ENCODE measurements at places on chromosomes 2 and 18.

DNA sequence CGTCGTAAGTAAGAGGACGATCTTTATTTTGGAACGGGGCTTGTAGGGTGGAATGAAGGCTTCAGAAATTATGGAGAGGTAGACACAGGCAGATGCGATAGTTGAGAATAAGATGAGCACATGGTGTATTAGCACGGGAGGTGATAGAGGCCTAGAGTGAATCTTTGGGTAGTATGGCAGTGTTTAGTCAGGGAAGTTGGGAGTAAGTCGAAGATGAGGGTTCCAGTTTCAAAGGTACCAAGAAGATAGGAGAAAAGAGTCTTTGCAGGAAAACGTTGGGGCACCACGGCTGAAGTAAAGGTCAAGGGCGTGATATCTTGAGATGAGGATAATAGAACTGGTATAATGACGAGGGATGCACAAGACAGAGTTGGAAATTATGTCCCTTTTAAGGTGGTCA, 654 bp downstream of the PIK3C3 start:
- no peak for DNase-seq

DNA sequence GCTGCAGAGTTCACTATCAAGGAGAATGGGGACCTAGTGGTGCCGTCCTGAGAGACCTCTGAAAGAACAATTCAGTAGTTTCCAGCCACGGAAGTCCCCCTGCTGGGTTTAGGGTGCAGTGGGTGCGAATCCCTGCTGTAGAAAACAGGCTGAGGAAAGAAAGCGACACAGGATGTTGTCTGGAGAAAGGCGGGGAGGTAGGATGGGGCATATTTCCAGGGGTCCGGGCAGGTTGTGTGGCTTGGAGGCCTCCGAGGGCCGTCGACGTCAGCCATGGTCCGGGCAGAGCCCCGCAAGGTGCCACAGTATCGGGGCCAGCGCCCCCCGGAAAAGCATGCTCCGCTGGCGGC, 807 bp upstream of the CREB1 start:
- no peak for DNase-seq

DNA sequence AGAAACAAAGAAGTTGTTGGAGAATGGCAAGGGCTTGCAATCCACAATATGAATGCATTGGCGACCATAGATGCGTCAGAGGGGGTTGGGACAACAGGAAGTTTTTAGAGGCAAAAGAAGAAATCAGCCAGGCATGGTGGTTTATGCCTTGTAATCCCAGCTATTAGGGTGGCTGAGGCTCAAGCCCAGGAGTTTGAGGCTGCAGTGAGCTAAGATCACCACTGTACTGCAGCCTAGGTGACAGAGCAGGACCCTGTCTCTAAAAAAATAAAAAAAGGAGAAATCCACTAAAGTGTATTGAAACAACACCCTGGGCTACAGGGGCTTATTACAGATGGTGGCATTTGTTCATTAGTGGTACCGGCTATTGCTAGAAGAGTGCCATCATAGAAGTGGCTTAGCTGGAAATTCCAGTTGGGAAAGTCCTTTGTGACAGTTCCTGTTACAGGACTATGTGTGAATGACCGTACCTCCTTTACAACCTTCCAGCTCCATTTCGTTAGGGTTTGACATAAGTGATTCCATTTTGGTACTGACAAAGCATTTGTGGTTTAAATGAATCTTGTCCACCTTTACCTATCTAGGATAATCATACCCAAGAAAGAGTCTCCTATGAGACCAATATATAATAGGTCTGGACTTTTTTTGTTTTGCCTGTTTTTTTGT, 10.7 kb upstream of the WDSUB1 start:
- no peak for DNase-seq

GRCh38 chr18:49161627-49162026, 210.9 kb upstream of the SMAD7 start:
- no peak for DNase-seq

DNA sequence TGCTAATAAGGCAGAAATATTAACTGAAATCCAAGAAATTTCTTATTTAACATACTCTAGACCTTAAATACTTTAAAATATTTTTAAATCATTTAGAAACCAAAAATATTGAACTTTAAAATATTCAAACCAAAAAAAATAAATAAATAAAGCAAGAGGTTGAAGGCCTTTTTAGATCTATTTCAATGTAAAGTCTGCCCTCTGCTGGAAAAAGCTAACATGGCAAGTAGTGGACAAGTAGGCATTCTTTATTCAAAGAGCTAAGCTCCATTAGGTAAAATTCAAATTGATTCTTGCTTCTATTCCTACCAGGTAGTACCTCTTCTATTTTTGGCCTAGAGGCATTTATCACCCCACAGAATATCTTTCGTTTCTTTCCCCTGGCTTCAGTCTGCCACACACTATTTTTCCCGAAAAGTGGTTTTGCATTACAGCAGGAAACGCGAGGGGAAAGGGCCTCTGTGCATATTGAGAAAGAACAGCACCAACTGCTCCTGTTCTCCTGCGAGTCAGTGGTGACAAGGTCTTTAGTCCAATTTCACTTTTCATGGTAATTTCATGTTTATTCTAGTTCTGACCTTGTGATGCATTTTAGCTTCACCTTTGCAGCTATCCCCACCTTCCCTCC, 20.4 kb downstream of the IFIH1 start:
- DNase-seq = peak; percentile 16

DNA sequence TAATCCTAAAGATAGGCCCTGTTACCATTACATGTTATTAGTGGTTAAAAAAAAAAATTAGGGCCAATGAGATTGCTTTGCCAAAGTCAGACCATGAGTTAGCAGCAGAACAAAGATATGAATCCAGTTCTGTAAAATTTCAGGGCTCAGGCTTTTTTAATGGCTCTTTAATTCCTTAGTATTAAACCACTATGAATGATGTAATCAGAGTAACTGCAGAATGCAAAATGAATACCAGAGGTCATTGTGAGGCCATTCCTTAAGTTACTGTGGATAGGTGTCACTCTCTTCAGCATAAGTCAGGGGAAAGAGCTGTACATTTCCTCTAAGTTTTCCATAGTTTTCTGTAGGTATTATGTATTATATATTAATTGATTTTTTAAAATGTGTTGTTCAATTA, 42.2 kb upstream of the TBR1 start:
- no peak for DNase-seq

DNA sequence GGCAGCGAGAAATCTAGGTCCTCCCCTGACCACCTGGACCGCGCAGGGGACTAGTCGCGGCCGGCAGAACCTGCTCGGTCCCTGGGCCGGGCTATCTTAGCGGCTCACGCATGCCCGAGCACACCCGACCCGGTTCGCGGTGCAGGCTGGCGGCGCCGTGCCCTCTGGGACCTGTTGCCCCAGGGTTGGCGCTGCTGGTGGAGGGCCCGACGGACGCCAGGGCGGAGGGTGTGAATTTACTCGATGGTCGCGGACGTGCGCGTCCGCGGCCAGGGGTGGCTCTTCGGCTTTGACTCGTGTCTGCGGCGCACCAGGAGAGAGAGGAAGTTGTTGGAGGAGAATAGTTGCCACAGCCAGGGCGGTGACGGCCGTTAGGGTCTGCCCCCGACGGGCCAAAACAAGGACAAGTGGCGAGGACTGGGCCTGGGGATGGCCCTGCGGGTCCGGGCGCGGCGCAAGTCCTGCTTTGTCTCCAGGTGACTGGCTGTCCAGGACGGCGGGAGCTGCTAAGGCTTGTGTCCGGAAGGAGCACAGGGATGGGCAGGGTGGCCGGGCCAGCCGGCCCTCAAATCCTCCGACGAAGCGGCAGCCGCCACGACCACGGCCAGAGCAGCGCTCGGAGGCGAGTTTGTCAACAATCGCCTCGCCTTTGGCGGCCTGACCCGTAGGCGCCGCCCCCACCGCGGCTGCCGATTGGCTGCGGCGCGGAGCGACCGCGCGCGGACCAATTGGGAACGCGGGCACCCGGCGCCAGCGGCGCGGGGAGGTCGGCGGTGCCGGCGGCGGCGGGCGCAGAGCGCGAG, 1.3 kb downstream of the BCL2L11 start:
- peak; percentile 64 for DNase-seq

DNA sequence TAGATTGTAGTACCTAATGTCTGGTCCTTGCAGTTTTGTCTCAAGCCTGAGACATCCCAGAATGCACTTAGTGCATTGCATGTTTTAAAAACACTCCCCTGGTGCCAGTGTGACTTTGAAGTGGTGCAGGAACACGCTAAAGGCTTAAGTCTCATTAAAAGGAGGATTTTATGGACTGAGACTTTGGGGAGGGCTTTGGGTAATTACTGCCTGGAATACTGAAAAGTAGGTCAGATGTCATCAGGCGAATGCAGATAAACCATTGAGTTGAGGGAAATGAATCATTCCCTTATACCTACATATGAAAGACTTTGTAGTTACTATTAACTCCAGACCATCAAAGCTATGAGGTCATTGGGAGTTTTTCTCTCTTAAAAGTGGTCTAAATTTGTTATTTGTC, 3.0 kb upstream of the OSBPL1A start:
- no peak for DNase-seq

DNA sequence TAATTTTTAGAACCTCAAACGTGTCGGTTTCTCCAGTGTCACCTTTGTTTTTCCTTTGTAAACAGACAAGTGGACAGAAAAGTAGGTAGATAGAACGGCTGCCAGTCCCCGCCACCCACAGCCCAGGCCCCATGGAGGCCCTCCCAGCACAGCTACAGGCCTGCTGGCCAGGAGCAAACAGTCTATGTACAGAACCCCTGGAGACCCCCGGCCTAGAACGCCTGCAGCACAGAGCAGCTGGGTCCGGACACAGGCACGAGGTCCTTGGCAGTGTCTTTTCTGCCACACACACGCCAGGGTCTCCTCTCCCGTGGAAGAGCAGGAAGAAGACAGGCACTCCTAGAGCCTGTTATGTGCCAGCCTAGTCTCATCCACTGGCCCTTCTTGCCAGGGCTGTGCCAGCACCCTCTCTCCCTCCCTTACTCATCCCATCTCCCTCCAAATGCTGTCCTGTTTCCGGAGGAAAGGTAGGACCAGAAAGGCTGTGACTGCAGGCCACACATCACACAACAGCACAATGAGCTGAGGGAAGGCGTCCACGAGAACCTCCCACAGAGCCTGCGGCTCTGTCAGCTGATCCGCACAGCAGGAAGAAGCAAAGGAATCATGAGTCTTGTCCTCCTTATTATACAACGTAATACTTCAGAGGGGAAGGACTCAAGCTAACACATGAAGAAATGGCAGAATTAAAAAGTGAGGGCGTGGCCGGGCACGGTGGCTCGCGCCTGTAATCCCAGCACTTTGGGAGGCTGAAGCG, 7.7 kb downstream of the DTYMK start:
- DNase-seq = no peak

- DNase-seq = no peak
These were observed 25.1 kb downstream of the ARMC9 start for GRCh38 chr2:231223458-231223976.

- DNase-seq = no peak
These were observed 810.1 kb upstream of the POU3F3 start for GRCh38 chr2:104043864-104044263.

- DNase-seq = no peak
These were observed 58.4 kb upstream of the GALR1 start for GRCh38 chr18:77191071-77191751.

GRCh38 chr2:240640939-240641338, 15.7 kb downstream of the GPR35 start:
- no peak for DNase-seq

- no peak for DNase-seq
These were observed 57.2 kb downstream of the CALCRL start for GRCh38 chr2:187390891-187391290.

DNA sequence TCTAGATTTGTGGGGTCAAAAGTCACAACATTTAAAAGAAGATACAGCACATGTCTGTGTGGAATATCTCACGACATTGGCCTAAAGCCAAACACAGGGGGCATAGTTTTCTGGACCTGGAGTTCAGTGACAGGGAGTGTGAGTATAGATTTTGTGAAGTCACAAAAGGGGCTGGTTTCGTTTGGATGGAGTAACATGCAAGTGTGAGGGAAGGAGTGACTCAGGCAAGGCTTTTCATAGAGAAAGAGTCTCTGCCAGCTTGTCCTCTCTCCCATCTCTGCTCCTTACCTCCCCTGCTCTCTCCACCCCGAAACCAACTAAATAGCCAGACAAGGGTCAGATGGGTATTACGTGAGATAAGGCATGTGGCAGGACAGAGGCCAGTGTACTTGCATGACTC, 3.7 kb upstream of the EPAS1 start:
- no peak for DNase-seq

- no peak for DNase-seq
These were observed 322.1 kb downstream of the LRRTM1 start for GRCh38 chr2:79982445-79982844.

DNA sequence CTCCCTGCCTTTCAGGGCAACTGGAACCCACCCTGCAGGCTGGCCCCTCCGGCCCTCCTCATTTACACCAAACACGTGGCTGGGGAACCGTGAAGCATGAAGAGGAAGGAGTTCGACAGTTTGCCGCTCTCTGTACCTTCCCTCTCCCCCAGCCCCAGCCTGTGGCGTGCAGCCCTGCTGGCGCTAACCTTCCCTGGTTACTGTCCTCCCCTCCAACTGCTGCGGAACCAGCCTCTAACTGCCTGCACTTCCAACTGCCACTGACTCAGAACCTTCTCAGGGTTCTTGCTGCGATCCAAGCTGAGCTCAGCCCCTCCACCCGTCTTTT, 19.2 kb upstream of the GNAL start:
- no peak for DNase-seq

GRCh38 chr2:219416938-219417337, 1.2 kb upstream of the DES start:
- no peak for DNase-seq

- DNase-seq = peak; percentile 81
These were observed at the start of gene STK11IP for GRCh38 chr2:219597552-219598307. Gene STK11IP (plus strand): TSS chr2:219597857. CDS start chr2:219598120, 263 bp downstream.

DNA sequence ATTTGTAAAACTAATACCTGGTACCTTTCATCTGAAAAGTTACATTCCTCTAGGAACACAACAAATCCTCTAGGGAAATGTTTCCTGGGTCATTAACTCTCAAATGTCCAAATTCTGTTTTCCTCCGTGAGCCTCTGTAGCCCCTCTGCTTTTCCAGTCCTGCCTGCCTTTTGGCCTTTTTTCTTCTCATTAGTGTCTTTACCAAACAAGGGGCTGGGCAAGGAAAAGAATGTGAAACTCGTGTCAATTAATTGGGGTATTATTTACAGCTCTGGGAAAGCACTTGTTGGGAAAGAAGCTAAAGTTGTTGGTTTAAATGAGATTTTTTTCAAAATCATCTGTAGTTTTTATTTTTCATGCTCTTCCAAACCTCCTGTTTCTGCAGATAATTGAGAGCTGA, 198.1 kb upstream of the NRP2 start:
- no peak for DNase-seq
